Activated T-helper 1 cell treated with anti-CD3 and anti-CD28 coated beads, Interleukin-2, amount 50 U/mL, for 16 hours (primary cell): ENCODE measurements at places on chromosomes 6 and 20.
A peak's percentile ranks its signal among the peaks of the same experiment; 100 is the strongest.

- DNase-seq: no peak
Measured at GRCh38 chr20:62048346-62048761, 17.3 kb downstream of the TAF4 start.

GRCh38 chr6:54525731-54526130 lies 217.5 kb downstream of the TINAG start:
- no peak for DNase-seq

DNA sequence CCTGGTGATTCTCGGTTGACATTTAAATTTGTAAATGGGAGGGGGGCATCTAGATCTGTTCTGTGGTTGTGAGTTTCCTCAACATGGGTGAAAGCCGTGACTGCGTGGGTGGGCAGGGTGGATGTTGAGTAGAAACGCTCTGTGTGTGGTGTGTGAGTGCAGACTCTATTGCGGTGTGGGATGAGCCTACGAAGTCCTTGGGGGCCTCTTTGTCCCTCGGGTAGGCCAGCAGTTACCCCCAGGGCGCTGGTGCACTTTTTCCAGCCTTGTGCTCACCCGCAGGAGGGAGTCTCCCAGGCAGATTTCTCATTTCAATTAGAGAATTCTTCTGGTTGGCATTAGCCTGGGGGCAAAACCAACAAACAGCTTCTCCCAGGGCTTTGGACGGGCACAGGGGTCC lies 10.6 kb downstream of the TOX2 start:
- DNase-seq: peak; percentile 23

GRCh38 chr20:60883496-60883895 lies 368.6 kb upstream of the CDH4 start:
- DNase-seq: no peak

DNA sequence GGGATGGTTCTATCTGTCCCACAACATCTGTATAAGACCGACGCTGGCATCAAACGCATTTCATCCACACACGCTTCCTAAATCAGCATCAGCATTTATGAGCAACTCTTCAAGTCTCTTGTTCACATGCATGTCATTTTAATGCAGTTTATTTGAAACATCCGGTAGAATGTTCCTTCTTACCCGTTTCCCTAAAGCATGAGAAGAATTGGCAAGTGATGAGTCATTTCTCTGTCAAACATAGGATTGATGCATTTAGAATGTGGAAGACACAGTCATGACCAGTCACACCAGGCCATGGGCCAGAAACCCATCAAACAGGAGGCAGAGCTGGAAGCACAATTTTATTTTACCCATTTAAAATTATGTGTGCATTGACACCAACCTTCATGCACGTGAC lies 122.8 kb downstream of the UST start:
- DNase-seq: no peak

DNA sequence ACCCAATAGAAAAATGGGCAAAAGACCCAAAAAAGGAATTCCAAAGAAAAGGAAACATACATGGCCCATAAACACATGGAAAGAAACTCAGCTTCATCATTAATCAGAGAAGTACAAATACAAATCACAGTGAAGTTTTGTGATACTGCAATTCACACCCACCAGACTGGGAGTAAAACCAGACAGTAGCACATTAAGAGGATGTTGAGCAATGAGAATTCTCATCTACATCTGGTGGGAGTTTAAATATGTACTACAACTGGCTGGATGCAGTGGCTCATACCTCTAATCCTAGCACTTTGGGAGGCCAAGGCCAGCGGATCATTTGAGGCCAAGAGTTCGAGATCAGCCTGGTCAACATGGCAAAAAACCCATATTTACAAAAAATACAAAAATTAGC lies 125.7 kb upstream of the PHACTR1 start:
- DNase-seq: no peak

DNA sequence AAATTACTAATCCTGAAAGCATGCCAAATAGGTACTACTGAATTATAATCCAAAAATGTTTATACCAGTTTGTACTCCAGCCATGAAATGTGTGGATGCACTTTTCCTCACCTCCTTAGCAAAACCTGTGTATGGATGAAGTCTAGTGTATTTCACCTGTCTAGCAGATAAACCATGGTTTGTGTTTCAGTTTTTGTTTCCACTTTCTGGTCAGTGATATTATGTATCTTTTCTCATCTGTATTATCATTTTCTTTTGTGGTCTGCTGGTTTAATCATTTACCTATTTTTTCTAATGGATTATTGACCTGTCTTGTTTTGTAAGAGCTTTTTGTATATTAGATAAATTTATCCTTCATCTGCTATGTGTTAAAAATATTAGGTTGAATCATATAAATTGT lies 41.0 kb upstream of the TMEM217 start:
- no peak for DNase-seq

GRCh38 chr6:27154696-27155095 lies 92.8 kb upstream of the PRSS16 start:
- DNase-seq: no peak

GRCh38 chr20:63507083-63507743 lies 8.3 kb upstream of the EEF1A2 start:
- no peak for DNase-seq

DNA sequence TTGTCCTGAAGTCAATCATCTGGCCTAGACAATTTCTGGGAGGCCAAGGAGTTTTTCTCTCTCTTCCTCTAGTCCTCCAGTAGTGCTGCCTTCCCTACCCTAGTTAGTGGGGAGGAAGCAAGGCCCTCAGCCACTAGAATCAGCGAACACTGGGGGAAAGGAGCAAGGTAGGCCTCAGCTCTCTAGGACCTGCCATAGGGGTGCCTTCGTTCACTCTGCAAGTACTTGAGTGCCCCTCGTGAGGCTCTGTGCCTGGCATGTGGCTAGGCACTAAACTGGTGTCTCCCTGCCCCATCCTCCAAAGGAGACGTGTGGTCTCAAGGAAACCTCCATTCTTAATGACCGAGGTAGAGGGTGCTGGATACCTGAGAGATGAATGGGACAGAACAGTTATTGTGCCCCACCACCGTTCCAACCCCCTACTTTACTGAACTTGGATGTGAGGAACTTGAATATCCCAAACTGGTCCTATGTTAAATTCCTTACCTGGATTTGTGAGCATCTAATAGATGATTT lies 1.1 kb downstream of the DEF6 start:
- no peak for DNase-seq

DNA sequence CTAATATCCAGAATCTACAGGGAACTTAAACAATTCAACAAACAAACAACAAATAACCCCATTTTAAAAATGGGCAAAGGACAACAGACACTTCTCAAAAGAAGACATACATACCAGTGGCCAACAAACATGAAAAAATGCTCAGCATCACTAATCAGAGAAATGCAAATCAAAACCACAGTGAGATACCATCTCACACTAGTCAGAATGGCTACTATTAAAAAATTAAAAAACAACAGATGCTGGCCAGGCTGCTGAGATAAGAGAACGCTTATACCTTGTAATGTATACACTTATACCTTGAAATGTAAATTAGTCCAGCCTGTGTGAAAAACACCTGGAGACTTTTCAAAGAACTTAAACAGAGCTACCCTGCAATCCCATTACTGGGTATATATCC lies 166.8 kb downstream of the IBTK start:
- DNase-seq: no peak

GRCh38 chr6:5045416-5045815 lies 39.7 kb upstream of the PPP1R3G start:
- DNase-seq: no peak

DNA sequence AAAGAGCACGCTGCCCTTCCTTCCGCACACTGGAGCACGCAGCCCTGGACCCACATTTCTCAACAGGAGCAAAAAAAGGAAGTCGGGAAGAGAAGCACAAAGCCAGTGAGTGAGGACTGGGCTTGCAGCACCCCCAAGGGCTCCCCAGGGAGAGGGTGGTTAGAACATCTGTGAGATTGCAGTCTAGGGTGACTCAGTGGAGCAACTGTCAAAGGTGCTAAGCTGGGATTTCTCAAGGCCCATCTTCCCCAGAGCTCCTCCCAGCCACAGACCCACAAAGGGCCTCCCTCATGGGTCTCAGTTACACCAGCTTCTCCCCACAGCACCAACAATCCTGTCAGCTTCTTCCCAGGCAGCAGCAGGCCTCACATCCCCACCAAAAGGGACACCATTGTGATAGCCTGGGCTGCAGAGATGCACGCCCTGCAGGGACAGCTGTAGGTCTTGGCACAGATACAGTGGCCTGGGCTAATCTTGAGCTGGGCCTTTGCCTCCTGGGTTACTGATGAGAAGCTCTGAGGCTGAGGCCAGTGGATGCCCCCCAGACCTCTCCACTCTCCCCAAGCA lies 39.6 kb upstream of the CD93 start:
- no peak for DNase-seq

GRCh38 chr20:5835871-5836270 lies 85.7 kb downstream of the SHLD1 start:
- no peak for DNase-seq

DNA sequence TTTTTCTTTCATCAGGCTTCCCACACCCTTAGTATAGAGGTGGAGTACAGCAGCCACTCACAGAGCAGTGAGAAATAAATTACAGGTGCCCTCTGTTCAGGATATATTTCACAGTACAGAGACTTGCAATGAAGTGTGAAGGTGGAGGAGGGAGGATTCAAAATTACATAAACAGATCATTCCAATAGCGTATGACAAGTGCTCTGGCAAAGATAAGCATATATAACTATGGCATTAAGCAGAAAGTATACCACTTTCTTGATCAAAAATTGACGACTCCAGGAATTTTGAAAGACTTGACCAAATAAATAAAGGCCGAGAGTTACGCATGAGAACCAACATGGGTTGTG lies 108.7 kb downstream of the GPX5 start:
- no peak for DNase-seq

DNA sequence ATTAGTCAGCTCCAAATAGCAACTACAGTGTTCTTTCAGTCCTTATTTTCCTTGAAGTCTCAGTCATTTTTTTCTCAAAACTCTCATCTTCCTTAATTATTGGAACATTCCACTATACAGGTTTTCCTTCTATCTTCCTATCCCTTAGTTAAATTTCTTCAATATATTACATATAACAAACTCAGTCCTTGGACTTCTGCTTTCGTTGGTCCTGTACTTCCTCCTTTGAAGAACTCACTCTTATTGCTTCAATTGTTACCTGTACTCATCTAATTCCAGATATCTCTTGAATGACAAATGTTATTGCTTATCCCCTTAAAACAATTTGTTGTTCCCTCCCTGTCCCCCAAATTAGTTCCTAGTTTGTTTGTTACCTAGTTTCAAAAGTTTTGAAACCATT lies 67.7 kb upstream of the NOTCH4 start:
- no peak for DNase-seq

DNA sequence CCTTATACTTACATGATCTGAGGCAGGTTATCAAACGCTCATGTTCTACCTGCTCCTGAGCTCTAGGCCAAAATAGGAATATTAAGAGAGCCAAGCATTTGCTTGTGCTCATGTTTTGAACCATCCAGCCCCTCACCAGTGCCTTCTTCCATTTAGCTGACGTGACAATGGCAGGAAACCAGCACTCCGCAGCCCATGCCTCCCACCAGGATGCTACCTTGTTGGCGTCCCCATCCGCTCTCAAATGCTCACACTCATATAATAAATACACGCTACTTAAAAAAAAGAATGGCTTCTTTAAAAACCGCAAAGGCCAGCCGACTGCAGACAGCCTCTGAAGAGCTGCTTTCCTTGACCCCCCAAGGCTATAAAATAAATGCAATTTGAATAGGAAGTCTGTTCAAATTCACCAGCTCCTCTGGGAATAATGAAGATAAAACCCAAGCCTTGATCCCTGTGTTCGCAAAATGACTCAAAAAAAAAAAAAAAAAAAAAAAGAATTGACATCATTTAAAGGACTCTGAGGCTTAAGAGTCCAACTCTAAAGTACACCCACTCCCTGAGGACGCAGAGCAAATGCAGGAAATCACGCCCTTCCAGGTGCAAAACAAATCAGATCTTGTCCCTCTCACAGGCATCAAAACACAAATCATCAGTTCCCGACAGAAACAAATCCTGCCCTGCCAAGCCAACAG lies 29.0 kb downstream of the RNASET2 start:
- no peak for DNase-seq
